Stimulated activated CD4-positive, alpha-beta T cell treated with anti-CD3 and anti-CD28 coated beads, Interleukin-12 subunit alpha, Interleukin-12 subunit beta, amount 100 ng/mL, for 4 hours (primary cell): ENCODE measurements at places on chromosomes 12 and 14.

DNA sequence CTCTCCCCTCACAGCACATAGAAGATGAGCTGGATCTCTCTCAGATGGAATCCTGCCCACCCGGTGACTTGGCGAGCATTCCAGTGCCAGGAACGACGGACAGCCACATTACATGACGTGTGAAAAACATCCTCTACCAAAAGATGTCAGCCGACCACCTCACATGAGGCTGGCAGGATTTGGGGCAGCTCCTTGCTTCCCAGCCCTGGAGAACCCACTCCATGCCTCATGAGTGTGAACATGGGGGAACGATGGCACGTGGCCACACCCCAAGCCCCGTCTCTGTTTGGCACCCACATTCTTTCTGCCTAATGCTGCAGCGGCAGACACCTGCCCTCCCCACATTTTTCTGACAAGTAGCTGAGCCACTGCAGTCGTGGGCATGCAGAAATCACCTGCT is 202.5 kb downstream of the CALM1 start:
- DNase-seq: no peak

DNA sequence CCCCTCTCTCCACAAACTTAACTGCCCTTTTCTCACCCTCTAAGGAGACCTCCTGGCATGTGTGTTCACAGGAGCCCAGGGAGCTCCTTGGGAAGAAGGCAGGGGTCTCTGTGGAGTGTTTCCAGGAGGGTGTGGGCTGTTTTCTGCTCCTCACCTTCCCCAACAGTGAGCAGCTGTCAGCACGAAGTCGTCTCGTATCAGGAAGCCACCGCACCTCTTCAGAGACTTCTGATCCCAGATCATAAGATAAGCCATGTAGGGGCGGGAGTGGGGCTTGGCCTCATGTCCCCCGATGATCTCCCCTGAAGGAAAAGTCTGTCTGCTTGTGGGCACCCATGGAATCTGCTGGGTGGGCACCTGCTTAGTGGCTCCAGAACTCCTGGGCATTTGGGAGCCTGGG is 1.2 kb downstream of the GZMB start:
- DNase-seq: no peak

- DNase-seq: no peak
Observed at GRCh38 chr12:75058228-75058627, 151.4 kb downstream of the KCNC2 start.

DNA sequence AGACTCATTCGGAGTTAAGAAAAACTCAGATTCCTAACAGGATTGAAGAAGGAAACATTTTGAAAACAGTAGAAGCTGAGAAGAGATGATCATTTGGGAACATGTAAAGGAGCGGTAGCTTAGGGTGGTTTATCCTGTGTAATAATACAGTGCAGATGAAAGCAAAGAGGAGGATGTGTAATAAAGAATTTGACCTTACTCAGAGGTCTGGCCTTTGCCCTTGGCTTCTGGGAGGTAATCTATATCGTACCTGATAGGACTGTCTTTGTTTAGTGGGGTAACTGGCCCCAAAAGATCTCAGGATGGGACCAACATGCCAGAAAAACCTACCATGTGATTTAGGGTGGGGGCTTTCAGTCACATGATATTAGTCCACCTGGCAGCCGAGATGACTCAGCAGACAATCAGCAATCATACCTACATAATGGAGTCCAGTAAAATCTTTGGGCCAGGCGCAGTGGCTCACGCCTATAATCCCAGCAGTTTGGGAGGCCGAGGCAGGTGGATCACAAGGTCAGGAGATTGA is 23.3 kb upstream of the KLHL42 start:
- no peak for DNase-seq

- DNase-seq: peak; percentile 15
Observed at GRCh38 chr12:112900298-112901145, 6.2 kb upstream of the OAS1 start.

GRCh38 chr12:100926669-100927248 is 132.2 kb downstream of the ANO4 start:
- no peak for DNase-seq
